ENCODE measurements at places on chromosomes 7 and 10.

DNA sequence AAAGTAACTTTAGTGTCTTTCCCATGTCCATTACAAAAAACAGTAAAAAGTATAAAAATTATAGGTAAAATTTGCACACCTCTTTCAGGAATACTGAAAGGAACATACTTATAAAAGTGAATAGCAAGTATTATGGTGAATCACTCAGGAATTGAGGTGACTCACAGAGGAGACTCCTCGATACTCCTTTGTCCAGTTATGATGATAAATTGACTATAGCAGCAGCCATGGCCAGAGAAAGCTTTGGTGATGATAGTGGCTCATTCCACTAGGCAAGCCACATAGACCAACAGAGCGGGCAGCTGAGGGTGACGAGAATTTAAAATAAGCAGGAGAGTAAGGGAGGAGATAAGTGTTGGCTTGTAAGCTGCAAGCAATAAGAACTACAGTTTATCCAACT lies 1231.1 kb upstream of the CELF2 start:
- no peak for DNase-seq

- DNase-seq = no peak
Measured at GRCh38 chr7:106757846-106758245, 96.9 kb upstream of the CCDC71L start.

GRCh38 chr10:126099366-126099765 lies 203.0 kb downstream of the FANK1 start:
- DNase-seq = no peak

GRCh38 chr10:17007418-17007770 lies 122.2 kb downstream of the CUBN start:
- DNase-seq = no peak

DNA sequence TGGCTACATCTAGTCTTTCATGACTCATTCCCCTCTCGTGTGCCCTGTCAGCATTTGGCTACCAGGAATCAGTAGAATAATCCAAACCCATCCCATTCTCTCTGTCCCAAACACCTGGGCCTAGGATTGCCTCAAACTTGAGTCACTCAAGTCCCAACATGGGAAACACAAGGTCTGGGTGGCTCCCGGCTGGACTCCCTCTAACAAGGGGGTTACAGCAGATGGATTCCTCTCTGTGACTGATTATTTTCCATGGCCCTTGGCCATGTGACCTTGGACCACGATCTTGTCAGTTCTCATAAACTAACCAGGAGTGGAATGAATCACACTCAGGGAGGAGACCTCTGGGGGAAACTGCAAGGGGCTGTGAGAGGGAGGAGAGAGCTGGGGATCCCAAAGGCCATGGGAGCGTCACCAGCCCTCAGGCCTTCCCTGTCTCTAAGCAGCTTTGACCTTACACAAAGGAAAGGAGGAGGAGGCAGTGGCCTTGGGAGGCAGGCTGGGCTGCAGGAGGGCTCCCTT lies 533.1 kb downstream of the KCNMA1 start:
- DNase-seq = no peak

DNA sequence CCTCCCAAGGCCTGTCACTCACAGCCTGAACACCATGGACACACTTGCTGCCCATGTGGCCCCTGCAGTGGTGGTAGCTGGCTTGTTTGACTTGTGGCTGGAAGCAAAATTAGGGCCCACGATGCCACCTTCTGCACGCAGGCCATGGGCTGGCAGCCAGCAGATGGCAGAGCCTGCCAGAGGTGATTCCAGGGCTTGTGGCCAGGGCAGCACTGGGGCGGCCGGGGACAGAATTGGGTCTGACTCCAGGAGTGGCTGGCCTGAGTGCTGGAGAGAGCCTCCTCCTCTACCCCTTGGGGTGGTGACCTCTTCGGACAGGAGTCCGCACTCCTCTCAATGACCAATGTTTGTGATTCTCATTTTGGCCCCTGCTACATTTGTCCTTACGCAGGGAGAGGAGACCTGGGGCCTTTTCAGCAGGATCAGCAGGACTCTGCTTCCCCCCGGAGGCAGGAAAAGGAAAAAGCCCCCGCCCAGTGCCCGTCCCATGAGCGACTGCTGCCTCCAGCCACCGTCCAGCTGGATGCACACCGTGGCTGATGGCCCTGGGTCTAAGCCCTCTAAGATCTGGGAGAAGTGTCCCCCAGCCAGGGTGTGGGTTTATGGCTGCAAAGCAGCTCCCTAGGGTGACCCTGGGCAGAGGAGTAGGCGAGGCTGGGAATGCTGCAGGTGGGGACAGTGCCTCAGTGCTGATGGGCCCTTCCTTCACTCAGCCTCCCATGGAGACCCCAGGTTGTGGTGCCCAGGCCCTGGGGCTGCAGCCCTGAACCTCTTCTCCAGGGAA lies 26.5 kb downstream of the DNAJB12 start:
- no peak for DNase-seq

- DNase-seq = no peak
Measured at GRCh38 chr10:85926986-85927385, 439.6 kb downstream of the GRID1 start.

- no peak for DNase-seq
Measured at GRCh38 chr10:101007099-101007711, 7.6 kb downstream of the LZTS2 start.

- DNase-seq = no peak
Measured at GRCh38 chr10:13724484-13724883, 137.7 kb downstream of the PRPF18 start.

Measured in CD4-positive, alpha-beta T cell treated with Interleukin-10 for 1 hour (primary cell).